ENCODE measurements at places on chromosomes 7 and 10.
A peak's percentile ranks its signal among the peaks of the same experiment; 100 is the strongest.

DNA sequence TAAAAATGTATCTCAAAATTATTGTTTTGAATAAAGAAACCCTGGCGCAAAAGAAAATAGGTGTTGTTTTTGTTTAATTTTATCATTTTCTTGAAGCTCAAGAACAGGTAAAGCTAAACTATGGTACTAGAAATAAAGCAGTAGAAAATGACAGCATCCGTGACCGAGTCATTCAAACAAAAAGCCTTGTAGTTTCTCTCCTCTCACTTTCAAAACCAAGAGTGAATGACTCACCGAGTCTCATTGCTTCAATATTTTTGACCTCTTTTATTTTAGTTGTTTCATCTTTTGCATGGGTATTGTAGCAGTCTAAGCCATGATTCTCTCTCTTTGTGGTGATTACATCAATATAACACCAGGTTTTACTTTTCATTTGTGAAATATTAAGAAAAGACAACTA lies 396.5 kb downstream of the POM121L12 start:
- DNase-seq = no peak

- DNase-seq = no peak
Observed at GRCh38 chr7:87767827-87768226, 108.3 kb downstream of the SLC25A40 start.

DNA sequence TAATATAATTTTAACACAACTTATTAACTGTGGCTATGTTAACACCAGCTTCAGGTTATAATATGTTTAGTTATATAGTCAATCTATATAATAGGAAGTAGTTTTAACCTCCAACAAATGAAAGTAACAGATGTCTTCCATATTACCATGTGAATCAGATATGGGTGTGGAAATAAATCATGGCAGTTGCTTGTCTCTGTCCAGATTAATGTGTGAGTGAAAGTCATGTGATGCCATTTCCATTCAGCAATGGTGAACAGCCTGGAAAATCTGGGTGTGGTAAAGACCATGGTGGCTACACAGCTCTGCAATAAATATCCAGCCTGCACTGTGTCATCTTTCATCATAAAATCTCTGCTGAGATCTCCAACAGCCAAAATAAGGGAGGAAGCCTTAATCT lies 27.8 kb downstream of the HEPACAM2 start:
- DNase-seq = no peak

DNA sequence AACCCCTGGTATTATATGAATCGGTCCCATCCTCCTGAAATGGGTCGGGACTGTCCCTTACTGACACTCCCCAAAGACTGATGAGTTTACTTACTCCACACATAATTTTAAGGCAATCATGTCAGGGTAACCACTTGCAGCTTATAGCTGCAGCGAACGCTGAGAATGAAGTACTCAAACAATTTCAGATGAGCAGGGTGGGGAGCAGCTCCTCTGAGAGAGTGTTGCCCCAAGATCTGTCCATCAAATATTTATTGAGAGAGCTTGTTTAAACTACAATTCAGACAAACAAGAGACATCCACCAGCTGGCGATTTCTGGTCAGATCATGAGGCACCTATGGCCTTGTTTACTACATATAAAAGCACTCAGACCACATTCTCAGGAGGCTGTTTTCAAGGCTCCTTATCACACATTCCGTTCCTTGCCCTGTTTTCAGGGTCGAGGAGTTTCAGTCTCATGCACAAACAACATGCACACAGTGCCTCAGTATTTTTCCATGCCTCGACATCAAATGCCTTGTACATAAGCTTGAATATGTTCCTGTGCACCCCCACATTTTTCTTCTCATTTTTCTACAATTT lies 80.1 kb downstream of the THSD7A start:
- DNase-seq = no peak

GRCh38 chr7:131039355-131039762 lies 288.3 kb upstream of the MKLN1 start:
- DNase-seq = no peak

DNA sequence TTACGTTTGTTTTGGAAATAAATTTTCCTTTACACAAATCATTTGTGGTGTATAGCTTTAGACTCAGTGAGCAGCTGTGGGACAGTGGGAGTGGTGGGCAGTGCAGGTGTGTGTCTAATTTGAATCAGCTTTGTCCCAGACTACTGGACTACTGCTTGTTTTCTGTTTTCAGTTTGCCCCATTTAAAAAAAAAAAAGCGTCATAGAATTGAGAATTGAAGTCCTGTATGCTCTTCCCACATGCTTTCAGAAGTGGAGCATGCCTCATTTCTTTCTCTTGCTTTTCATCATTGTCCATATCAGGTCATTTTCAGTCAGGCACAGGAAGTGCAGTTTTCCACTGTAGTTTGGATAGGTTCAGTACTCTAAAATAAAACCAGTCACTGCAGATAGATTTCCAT lies 66.1 kb downstream of the SHH start:
- no peak for DNase-seq

GRCh38 chr10:69160809-69161241 lies 19.2 kb upstream of the SUPV3L1 start:
- DNase-seq = no peak

DNA sequence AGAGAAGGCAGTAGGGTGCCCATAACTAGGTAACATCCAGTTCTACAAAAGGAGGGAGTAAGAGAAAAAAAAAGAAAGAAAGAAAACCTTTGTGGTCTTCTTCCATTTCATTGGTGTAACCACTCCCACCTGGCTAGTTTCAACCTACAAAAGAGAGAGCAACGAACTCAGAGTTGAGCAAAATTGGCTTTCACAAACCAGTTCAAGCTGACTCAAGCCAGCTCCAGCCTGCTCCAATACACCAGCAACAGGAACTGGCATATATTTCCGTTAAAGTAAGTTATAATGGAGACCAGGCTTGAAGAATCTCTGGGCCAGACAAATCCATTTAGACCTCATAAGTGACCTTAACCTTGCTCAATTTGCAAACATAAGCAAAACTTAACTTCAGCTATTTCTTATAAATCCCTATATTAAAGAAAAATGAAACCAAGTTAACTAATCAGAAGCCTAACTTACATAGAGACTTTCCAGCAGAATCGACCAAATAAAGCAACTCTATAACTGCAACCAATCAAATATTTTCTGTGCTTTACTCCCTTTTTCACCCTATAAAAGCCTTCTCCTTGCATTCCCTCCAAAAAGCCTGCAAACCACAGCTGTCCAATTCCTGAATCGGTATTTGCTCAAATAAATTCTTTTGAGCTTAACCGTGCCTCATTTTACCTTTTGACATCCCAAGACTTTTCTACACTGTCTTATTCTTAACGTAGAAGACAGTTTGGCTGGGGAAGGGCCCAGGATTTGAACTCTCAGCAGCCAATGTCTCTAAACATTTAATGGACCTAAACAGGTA lies 10.1 kb downstream of the ANKRD22 start:
- DNase-seq = no peak

DNA sequence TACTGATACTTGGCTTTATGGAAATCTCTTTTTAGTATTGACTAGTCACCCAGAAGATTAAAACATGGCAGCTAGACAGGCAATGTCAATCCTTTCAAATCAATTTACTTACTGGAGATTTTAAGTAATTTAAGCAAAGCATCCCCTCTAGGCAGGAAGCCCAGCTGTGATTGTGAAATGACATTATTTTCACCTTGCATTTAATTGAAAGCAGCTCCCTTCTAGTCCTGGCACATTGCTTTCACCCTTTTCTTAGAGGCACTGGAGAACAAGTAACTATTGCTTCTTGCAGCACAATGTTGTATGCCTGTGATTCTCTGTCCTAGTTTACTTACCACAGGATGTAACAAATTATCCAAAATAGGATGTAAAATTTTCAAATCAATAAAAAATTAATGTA lies 13.3 kb downstream of the ST7 start:
- DNase-seq = no peak

DNA sequence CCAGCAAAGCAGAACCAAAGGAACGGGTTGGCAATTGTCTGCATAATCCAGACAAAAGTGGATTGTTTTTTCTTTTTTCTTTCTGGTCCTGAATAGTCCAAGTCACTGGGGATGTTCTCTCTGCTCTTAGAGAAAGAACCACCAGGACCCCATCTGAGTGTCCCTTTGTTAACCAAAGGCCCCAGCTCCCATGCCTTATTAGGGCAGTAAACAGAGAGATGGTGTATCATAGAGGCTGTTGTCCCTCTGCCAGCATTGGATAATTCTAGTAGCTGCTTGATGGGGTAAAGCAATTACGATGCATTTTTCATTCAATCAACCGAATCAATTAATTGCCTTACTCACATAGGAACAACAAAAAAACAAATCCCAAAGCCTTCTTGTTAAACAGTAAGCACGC lies 213.0 kb downstream of the BUB3 start:
- DNase-seq = no peak

DNA sequence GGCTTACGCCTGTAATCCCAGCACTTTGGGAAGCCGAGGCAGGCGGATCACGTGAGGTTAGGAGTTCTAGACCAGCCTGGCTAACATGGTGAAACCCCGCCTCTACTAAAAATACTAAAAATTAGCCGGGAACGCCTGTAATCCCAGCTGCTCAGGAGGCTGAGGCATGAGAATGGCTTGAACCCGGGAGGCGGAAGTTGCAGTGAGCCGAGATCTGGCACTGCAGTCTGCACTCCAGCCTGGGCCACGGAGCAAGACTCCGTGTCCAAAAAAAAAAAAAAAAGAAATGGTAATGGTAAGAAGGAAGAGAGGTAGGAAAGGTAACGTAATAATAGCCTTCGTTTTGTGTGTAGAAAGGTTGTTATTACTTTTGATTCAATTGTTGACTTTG lies 1.2 kb downstream of the HSPA14 start:
- no peak for DNase-seq

GRCh38 chr10:11612021-11613001 lies 861 bp upstream of the USP6NL start:
- DNase-seq = no peak

DNA sequence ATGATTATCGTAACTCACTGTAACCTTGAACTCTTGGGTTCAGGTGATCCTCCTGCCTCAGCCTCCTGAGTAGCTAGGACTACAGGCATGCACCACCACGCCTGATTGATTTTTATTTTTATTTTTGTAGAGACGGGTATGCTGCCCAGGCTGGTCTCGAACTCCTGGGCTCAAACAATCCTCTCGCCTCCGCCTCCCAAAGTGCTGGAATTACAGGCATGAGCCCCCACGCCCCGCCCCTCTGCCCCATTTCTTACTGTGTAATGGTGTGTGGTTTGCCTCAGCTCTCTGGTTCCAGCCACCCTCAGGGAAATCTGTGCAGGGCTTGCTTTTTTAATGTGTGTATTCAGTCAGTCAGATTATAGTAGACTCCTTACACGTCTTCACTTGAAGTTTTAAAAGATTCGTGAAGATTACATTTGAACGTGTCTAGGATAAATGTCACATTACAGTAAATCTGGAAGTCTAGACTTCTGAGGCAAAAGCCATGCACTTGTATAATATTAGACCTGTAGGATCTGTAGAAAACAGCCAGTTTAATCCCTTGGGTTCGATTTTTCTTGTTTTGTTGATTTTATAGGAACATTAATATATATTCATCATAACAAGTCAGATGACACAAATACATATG lies 276.2 kb downstream of the CAMK1D start:
- DNase-seq = no peak

DNA sequence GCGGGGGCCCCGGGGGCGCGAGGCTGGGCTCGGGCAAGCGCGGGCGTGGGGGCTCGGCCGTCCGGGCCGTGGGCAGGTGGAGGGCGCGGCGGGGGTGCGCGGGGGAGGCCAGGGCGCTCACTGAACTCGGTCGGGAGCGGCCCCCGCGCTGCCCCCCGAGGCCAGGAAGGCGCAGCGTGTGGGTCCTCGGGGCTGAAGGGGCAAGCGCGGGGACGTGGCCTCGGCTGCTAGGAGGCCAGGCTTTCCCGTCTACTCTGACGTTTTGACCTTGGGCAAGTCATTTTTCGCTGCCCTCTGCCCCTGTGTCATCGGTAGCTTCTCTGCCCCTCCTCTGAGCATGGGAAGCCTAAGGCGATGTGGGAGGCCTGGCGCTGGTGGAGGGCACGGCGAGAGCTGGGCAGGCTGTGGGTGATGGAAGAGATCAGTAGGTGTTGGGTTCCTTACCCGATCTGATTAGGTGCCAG lies 441 bp downstream of the FBH1 start:
- DNase-seq = no peak

DNA sequence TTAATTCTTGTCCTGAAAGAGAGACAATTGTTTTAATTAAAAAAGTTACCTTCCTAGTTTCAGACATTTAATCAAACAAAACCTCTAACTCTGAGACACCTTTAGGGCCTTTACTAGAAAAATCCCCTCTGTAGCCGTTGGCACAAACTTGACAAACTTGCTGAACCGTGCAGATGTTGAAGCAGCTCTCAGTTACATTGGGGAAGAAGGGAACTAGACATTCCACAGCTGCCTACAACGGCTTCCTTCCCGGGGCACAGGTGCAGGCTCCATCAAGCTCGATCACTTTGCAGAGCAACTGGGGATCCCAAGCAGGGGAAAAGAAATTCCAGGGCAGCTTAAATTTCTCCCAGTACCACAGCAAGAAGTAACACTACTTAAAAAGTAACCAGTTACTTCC lies 141.3 kb downstream of the SKAP2 start:
- DNase-seq = no peak

DNA sequence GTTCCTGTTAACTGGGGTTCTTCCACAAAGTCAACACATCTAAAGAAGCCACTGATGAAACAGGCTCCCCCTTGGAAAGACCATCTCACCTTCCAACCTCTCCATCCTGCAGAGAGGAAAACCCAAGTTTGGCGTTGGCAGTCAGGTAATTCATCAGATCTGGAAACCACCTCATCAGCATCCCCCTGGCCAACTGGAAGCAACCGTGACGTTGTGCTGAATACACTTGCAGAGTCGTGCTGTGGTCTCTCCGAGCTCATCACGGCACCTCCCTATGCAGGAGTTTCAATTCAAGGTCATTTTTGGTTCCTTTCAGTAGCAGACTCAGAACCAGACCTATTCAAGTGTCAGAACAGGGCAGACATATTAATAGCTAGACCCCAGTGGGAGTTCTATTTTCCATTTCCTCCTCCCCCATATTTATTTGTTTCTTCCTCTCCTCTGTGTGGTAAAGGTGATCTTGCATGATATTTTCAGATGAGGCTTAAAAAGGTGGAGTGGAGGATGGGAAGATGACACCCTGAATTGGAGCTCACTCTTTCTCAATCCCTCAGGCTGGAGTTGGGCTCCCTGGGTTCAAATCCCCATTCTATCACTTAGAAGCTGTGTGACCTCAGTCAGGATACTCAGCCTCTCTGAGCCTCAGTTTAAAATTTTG lies 149.1 kb upstream of the ADO start:
- no peak for DNase-seq

DNA sequence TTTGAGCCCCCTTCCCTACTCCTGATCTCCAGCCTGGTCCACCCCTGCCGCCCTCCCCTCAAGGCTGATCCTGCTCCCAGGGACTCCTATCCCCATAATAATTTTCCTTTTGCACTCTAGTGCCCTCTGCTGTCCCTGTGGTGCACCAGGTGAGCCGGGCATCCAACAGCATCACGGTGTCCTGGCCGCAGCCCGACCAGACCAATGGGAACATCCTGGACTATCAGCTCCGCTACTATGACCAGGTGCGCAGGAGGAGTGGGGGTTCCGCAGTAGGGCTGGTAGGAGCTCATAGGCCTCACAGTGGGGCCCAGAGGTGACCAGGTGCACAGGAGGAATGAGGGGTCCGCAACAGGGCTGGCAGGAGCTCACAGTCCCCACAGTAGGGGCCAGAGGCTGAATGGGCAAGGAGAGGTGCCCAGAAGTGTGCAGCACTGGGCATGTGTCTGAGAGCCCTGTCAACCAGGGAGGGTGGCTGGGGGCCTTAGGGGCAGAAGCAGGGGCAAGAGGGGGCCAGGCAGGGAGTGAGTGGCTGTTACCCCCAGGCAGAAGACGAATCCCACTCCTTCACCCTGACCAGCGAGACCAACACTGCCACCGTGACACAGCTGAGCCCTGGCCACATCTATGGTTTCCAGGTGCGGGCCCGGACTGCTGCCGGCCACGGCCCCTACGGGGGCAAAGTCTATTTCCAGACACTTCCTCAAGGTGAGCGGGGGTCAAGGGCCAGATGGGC lies 11.7 kb downstream of the EPHB6 start:
- DNase-seq = peak; percentile 36
